ENCODE measurements at places on chromosomes 2 and 18. TPM values are rescaled to one million over a fixed set of nuclear protein-coding genes. Genes with fewer than 3 reads are reported as not detected.

- peak overlapping the region; percentile 96 for H3K27ac ChIP-seq
- no peaks in the 10 kb centered on the region for H3K27me3 ChIP-seq
- H3K4me3 ChIP-seq, result no peak overlapping the region
These were observed 133.3 kb downstream of the GFPT1 start for GRCh38 chr2:69253611-69254301.

DNA sequence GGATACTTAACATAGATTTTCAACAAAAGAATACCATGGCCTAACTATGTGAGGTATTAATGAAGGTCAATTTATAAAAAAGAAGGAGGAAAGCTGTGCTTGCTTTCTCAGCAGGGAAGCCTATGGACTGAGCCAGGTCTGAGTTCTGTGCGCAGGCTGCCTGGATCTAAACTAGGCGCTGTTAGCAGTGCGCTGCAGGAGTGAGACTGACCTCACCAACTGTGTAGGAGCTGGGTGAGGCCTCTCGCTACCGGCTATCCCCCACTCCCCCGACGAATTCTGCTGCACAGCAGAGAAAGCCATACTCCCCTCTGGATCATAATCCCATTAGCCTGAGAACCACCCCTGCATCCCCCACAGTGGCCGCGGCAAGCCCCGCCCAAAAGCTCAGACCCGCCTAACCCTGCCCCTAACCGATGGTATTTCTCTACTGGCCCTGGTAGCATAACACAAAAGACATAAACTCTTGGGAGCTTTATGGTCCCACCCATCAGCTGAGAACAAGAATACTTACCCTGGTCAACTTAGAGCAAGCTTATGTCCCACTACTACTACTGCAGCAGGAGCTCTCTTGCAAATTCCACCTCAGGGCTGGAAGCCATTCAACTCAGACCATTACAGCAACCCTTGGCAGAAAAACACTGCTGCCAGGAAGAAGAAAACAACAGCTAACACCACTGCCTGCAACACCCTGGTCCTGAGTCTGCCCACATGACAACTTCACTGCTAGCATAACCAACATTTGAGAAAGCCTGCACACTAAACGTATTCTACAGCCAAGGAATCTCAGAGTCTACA is 28.0 kb downstream of the SULT1C2 start:
- DNase-seq, result no peak
- peak overlapping the region; percentile 59 for H3K27ac ChIP-seq

DNA sequence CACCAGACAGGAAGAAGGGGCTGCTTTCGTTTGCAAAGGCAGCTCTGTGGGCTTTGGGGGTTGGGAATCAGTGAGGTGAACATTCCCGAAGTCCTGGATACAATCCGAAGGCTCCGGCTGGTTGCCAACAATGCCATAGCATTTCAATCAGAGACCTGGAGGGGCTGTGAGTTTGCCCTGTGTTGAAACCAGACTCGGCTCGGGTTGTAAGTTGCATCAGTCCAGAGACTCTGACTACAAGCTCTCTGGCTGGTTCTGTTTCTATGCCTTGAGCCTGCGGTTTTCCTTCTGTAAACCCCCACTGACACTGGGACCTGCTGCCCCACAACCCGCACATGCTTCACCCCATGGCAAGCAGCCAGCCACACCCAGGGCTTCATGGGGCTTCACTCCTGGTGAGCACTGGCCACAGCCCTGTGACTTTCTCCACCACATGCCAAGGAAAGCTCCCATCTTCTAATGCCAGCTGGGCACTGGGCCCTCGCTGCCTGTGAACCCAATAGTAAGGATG is 85.7 kb upstream of the ODC1 start:
- H3K27me3 ChIP-seq, result no peaks in the 10 kb centered on the region
- H3K4me1 ChIP-seq, result no peaks in the 10 kb centered on the region
- H3K4me3 ChIP-seq, result no peak overlapping the region
- no peak overlapping the region for H3K27ac ChIP-seq

DNA sequence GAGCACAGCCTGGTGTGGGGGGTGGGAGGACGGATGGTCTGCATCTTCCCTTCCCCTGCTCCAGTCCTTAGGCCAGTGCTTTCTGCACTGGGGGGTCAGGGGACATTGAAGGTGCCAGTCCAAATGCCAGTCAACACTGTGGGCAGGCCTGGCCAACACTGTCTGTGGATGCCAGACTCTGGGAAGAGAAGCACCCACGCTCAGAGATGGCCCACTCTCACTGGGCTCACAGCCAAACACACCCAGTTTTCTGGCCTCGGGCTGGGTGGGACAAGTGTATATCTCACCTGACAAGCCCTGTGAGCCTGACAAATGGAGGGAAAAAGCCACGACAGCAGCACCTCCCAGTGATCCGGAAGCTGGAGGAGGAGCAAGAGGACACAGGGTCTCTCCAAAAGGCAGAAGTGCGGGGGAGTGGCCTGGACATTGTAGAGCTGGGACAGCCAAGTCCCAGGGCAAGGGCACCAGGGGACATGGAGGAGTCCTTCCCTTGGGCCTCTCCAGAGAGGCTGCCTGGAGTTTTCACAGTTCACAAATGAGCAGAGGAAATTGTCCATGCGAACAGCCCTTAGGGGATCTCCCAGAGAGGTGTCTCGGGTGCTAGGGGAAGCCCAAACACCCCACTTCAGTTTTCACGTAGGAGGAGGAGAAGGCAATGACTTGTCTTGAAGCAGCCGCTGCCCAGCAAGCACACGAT is 79.3 kb downstream of the SDC1 start:
- H3K27ac ChIP-seq, result no peak overlapping the region
- H3K36me3 ChIP-seq, result no peaks in the 10 kb centered on the region
- no peaks in the 10 kb centered on the region for H3K27me3 ChIP-seq
- H3K4me3 ChIP-seq, result no peak overlapping the region
- H3K4me1 ChIP-seq, result no peaks in the 10 kb centered on the region
- DNase-seq, result no peak

DNA sequence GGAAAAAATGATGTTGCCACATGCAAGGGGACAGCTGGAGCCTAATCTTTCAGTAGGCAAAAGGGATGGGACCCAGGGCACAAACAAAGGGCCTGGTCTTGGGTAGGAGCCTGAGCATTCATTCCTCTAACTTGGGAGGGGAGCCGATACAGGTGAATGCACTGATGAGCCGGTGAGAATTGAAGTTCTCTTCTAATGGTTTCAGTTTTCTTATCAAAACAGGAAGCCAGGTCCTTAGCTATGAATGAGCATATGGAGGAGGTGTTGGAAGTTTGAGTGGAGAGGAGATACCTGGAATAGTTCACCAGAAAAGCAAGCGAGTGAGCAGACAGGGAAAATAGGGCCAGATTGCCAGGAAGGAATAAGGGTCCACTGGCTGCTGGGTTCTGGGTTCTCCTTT is 10.1 kb downstream of the DPP4 start:
- H3K27ac ChIP-seq, result no peak overlapping the region
- H3K4me1 ChIP-seq, result no peaks in the 10 kb centered on the region
- no peaks in the 10 kb centered on the region for H3K36me3 ChIP-seq

The CSRNP3 gene
- total RNA-seq, result not detected

The WNT10A gene
- 9.2 TPM for total RNA-seq
